SK-N-SH (cell line): ENCODE measurements at places on chromosomes 2 and 18.

GRCh38 chr2:10759151-10759714 lies 37.8 kb downstream of the ATP6V1C2 start:
- peaks cover 6% of the 10 kb centered on the region; the same call in 1 of the 2 replicates for H3K4me1 ChIP-seq
- peak; percentile 43 for DNase-seq
- no peaks in the 10 kb centered on the region for H3K36me3 ChIP-seq
- H3K27ac ChIP-seq = no peak overlapping the region
- H3K4me3 ChIP-seq = no peak overlapping the region

- H3K36me3 ChIP-seq = no peaks in the 10 kb centered on the region
- no peaks in the 10 kb centered on the region for H3K27me3 ChIP-seq
- DNase-seq = no peak
- no peak overlapping the region for H3K4me3 ChIP-seq
- no peak overlapping the region for H3K27ac ChIP-seq
These were observed 62.8 kb upstream of the TSPYL6 start for GRCh38 chr2:54318821-54319220.

- DNase-seq = no peak
- no peaks in the 10 kb centered on the region for H3K36me3 ChIP-seq
- no peak overlapping the region for H3K27ac ChIP-seq
- peaks cover 14% of the 10 kb centered on the region; the same call in 1 of the 2 replicates for H3K4me1 ChIP-seq
- no peaks in the 10 kb centered on the region for H3K27me3 ChIP-seq
These were observed 46.6 kb downstream of the PLCL1 start for GRCh38 chr2:197850882-197851450.

- no peak for DNase-seq
- H3K27me3 ChIP-seq = no peaks in the 10 kb centered on the region; the same call in 1 of the 2 replicates
- no peak overlapping the region for H3K27ac ChIP-seq
- H3K4me1 ChIP-seq = no peaks in the 10 kb centered on the region; the same call in 1 of the 2 replicates
- no peaks in the 10 kb centered on the region for H3K36me3 ChIP-seq
These were observed 80.9 kb downstream of the VWA3B start for GRCh38 chr2:98167916-98168315.

GRCh38 chr18:33839452-33840211 lies 261.6 kb downstream of the ASXL3 start:
- no peaks in the 10 kb centered on the region; the same call in 1 of the 2 replicates for H3K4me1 ChIP-seq
- H3K4me3 ChIP-seq = no peak overlapping the region; the same call in 1 of the 2 replicates
- H3K36me3 ChIP-seq = no peaks in the 10 kb centered on the region
- H3K27me3 ChIP-seq = no peaks in the 10 kb centered on the region
- no peak overlapping the region for H3K27ac ChIP-seq

GRCh38 chr2:152488075-152488474 lies 153.1 kb downstream of the FMNL2 start:
- peaks cover 11% of the 10 kb centered on the region; the same call in 1 of the 2 replicates for H3K4me1 ChIP-seq
- H3K27me3 ChIP-seq = no peaks in the 10 kb centered on the region
- no peak overlapping the region for H3K27ac ChIP-seq
- H3K36me3 ChIP-seq = no peaks in the 10 kb centered on the region
- DNase-seq = no peak
